ENCODE measurements at places on chromosomes 3 and 15.
A peak's percentile ranks its signal among the peaks of the same experiment; 100 is the strongest.

GRCh38 chr3:98768961-98769360 lies 5.8 kb downstream of the ST3GAL6 start:
- no peak for DNase-seq

DNA sequence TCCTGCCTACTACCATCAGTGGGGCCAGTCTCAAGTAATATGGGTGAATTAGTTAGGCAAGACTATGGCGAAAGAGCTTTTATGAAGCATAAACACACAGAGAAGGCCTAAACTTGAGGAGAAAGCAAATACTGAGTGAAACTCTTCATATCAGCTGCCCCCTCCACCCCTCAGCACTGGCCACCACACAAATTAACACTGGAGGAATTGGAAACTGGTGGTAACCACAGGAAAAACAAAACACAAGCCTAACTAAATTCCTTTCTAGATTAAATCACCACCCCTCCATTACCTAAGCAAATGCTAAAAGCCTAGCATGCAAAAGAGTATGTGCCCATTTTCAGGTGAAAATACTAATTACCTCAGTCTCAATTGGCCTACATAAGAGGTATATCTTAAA lies 774.7 kb upstream of the NECTIN3 start:
- DNase-seq, result no peak

GRCh38 chr3:62169906-62170660 lies 203.3 kb downstream of the FEZF2 start:
- DNase-seq, result peak; percentile 70

GRCh38 chr3:43128464-43128863 lies 22.6 kb upstream of the POMGNT2 start:
- no peak for DNase-seq

GRCh38 chr15:57780471-57780870 lies 74.0 kb downstream of the POLR2M start:
- DNase-seq, result no peak

GRCh38 chr15:63948971-63949370 lies 97.3 kb downstream of the DAPK2 start:
- no peak for DNase-seq

- DNase-seq, result peak; percentile 78
These were observed 285.9 kb downstream of the XXYLT1 start for GRCh38 chr3:194985031-194985578.

GRCh38 chr15:69997813-69998212 lies 99.9 kb downstream of the TLE3 start:
- no peak for DNase-seq

DNA sequence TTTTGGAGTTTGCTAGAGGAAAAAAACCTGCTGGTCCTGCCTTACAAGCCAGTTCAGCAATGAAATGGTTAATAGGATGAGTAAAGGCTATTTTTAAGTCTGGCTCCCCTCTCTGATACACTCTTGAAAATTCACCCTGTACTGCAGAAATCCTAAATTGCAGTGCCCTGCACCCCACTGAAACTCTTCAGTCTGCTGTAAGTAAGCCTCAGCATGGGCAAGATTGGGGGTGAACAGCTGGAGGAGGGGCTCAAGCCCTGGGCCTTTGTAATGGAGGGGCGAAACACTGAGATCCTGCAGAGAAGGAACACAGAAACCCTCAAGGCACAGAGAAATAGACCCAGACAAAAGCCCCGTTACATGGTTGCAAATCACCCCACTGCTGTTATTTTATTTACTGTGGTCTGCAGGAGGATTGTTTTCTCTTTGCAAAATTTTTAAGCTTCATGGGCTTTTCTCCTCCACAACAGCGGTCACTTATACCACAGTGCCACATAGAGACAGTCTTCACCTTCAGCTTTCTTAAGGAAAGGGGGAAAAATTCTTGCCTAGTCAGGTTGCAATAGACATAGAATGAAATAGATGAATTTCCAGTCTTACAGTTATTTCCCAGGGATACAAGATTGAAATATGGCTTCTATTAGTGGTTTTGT lies 45.0 kb downstream of the SOX2 start:
- DNase-seq, result no peak

DNA sequence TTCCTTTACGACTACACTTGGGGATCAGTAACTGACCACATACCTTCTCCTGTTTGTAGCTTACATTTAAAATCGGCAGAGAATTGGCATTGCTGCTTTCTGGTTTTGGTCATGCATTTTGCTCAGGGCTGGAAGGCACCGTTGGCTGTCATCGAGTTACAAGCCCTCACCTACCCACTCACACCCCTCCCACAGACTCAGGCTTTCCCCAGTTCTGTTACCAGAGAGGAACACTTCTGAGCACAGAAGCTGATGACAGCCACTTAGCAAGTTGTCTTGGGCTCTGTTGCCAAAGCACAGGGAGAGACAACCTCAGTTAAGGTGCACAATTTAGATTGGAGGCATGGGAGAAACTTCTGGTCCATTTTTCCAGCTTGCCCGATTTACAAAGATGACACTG lies 204.8 kb upstream of the TOPAZ1 start:
- DNase-seq, result no peak

- no peak for DNase-seq
These were observed 232.9 kb upstream of the RGMA start for GRCh38 chr15:93321881-93322282.

DNA sequence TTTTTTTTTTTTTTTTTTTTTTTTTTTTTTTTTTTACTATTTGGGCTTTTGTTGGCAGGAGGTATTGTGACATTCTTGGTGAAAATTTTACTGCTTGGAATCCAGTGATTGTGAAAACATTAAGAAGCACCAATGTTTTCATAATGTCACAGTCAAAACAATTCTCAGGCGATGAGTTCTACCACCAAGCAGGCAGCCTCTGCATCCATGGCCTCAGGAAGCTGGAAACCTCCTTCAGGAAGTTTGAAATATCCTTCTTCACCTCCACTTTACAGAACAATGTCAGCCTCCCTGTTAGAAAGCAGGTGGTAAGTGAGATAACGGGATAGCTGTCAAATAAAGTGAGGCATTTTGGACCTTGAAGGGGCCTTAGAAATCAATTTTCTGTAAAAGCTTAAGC lies 98.3 kb downstream of the MEX3B start:
- DNase-seq, result no peak

- DNase-seq, result peak; percentile 70
These were observed 965.9 kb upstream of the ROBO1 start for GRCh38 chr3:80733522-80734176.

DNA sequence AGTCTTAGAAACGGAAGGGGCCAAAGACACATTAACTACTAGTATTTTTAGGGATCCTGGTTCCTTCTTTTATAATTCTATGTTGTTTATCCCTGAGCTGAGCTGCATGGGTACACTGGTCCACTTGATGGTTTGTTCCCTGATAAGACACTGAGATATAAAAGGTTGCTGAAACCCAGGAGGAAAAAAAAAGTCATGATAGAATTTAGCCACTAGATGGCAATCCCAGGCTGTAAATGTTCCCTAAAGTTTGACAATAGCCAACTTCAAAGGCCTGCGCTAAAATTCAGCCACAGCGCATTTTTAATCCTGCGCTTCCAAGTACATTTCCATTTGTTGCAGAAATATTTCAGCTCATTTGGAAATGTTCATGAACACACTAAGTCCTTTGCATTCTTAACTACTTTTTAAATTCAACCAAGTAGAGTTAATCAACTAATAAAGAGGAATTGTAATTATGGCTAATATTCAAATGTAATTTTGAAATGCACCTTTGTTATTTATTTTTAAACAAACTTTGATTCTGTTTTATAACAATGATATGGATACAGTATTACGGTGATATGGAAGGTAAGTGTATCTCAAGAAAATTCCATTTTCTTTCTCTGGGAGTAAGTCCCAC lies 249.3 kb upstream of the FEZF2 start:
- DNase-seq, result peak; percentile 72

DNA sequence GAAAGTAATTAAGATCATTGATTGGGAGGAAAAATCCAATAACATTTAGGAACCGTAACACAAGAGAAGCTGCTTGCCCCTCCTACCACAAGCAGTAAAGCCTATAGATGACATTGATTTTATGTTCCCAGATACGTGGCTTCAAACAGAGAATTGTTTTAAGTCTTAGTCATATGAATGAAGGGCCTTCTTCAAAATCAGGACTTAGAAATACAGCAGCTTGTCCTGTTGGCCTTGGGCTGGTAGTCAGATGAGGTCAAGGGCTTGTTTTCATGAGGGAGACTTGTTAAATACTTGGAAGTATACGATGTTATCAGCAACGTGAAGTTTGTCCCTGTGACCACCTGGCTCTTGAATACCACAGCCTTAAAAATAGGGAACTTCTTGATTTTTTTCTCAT lies 114.4 kb downstream of the VGLL4 start:
- no peak for DNase-seq

DNA sequence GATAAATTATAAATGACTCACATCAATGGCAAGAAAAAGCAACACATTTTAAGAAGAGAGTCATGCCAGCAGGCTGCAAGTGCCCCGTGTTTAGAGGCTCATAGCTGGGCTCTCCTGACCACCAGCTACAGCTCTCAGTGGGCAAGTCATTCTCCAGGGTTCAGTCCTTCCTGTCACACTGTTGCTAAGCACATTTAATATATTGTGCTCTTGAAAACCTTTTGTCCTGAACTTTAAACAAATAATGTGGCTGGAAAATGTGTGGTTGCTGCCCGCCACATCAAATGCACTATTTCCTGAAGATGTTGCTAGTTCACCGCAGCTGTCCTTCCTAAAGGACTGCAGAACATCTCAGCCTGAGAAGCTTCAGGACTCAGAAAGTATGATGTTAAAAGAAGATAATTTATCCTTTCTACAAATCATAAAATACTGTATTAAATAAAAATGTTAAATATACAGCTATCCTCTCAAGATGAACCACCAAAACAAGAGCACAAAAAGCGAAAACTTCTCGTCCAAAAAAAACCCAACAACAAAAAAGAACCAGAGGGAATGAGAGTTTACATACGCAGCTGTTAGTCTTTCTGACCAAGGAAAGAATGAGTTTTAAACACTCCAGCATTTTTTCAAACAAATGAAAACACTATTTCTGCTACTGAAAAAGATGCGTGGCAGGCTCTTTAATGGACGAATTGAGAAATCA lies 951 bp downstream of the TARS3 start:
- peak; percentile 46 for DNase-seq

- DNase-seq, result no peak
These were observed 351.6 kb downstream of the NSUN3 start for GRCh38 chr3:94414418-94414817.

DNA sequence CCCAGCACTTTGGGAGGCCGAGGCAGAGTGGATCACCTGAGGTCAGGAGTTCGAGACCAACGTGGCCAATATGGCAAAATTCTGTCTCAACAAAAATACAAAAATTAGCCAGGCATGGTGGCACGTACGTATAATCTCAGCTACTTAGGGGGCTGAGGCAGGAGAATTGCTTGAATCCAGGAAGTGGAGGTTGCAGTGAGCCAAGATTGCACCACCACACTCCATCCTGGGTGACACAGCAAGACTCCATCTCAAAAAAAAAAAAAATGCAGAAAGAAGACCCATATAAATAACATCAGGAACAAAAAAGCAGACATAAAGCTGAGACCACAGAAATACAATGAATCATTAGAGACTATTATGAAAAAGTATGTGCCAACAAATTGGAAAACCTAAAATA lies 235.2 kb upstream of the VEPH1 start:
- no peak for DNase-seq

- DNase-seq, result no peak
These were observed 28.2 kb upstream of the ST6GAL1 start for GRCh38 chr3:186902154-186902553.

DNA sequence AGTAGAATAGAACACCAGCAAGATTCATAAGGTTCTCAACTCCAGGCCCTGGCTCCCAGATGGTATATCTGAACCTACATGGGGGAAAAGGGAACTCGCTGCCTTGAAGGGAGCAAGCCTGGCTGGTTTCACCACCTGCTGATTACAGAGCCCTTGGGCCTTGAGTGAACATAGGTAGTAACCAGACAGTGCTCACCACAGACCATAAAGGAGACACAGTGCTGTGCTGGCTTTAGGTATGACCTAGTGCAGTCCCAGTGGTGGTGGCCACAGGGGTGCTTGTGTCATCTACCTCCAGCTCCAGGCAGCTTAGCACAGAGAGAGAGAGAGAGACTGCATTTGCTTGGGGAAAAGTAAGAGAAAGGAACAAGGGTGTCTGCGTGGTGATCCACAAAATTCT lies 409.8 kb downstream of the FGF12 start:
- no peak for DNase-seq

- no peak for DNase-seq
These were observed 14.7 kb upstream of the TRIM59 start for GRCh38 chr3:160464321-160464720.

GRCh38 chr3:170848292-170848917 lies 21.6 kb downstream of the RPL22L1 start:
- peak; percentile 44 for DNase-seq

DNA sequence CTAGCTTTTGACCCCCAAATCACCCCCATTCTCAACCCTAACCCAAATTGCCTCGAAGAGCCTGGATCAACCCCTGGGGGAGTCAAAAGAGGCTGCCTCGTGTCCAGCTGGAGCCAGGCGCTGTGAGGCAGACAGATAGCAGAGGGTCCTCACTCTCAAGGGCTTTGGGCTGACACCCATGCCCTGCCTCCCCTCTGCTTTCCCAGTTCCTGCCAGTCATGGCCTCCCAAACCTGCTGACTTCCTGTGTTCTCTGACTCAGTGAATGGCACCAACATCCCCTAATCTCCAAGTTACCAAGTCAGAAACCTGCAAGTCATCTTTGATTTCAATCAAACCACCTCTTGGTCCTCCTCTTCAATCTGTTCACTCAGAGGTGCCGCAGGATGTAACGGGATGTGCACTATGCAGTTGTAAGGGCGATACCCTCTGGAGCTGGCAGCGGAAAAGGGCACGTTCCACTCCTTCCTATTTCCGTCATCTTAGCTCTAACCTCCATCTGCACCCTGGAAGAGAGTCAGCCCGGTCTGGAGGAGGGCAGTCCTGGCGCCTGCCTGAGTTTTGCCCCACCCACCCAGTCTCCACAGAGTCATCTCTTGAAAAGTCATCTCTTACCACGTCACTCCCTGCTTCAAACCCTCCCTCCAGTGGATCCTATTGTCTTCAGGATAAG lies 52.4 kb upstream of the FAM174B start:
- DNase-seq, result no peak

DNA sequence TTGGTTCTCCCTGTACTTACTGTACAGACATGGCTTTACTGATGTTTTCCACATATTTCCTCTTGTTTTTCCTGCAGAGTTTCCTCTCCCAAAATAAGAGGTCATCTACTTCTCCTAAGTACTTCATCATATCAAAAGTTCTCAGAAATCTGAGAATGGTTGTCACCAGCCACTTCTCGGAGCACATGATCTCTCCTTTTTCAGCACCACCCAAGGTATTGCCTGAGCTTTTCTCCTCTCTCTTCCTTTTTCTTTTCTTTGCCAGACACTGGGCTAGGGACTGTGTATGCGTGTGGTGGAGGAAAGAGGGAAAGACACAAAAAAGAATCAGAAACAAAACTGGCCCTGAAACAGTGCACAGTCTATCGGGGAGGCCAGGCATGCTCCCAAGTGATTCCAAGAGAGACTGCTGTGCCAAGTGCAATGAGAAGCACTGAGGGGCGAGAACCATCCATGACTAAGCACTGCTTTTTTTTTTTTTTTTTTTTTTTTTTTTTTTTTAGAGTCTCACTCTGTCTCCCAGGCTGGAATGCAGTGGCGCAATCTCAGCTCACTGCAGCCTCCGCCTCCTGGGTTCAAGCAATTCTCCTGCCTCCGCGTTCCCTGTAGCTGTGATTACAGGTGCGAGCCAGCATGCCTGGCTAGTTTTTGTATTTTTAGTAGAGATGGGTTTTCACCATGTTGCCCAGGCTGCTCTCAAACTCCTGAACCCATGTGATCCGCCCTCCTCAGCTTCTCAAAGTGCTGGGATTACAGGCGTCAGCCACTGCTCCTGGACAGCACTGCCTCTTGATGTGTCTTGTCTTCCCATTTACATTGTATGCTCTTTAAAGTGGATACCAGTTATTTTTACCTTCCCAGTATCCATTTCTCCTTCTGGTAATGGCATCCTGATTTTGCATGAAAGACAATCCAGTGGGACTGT lies 194.0 kb upstream of the FEZF2 start:
- no peak for DNase-seq

All from Kasumi-1 (cell line).